M059J (cell line): ENCODE measurements at places on chromosomes 5 and 9. TPM values are rescaled to one million over a fixed set of nuclear protein-coding genes. Genes with fewer than 3 reads are reported as not detected.
A peak's percentile ranks its signal among the peaks of the same experiment; 100 is the strongest.

DNA sequence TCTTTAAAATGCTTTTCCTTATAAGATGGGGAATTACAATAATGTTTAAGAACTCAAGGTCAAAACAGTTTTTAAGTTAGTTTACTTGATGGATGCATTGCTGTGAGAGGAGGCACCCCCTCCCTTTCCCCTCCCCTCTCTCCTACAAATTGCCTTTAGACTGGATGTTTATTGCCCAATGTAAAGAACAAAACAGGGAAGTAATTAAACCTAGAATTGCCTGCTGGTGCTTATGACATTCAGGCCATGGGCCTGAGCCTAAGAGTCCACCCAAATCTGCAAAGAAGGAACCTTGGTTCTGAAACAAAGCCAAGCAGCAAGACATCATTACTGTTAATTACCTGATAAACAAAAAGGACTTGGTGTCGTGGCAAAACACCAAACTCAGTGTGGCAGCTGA lies 630.3 kb downstream of the ISL1 start:
- DNase-seq = no peak

DNA sequence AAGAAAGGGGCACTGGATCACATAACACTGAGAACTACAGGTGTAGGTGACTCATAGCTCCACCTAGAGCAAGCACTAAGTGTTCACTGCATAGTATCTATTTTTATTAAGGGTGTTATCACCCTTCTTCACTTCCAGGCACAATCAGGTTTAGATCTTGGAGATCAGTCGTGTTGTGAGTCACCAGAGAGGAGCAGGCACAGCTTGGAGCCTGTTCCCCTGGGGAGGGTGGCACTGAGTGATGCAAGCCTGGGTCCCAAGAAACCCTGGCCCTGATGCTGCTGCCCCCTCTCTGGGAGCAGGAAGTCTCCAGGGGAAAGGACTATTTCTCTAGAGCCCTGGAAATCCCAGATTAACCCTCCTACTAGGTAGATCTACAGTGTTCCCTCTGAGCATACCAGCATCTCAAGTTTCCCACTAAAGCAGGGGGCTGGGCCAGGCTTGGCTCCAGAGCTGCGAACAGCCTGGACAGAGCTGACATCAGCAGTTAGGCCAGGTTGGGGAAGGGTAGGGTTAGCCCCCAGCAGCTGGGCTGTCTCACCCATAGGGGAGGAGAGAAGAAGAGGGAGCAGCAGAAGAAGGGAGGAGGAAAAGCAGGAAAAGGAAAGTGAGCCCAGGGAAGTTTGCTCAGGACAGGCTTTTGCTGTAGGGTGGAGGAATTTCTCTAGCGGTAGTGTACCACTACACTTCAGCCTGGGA lies 28.1 kb upstream of the SPINK4 start:
- peak; percentile 47 for DNase-seq

- no peak for DNase-seq
Observed at GRCh38 chr5:126000507-126000906, 422.7 kb upstream of the GRAMD2B start.

DNA sequence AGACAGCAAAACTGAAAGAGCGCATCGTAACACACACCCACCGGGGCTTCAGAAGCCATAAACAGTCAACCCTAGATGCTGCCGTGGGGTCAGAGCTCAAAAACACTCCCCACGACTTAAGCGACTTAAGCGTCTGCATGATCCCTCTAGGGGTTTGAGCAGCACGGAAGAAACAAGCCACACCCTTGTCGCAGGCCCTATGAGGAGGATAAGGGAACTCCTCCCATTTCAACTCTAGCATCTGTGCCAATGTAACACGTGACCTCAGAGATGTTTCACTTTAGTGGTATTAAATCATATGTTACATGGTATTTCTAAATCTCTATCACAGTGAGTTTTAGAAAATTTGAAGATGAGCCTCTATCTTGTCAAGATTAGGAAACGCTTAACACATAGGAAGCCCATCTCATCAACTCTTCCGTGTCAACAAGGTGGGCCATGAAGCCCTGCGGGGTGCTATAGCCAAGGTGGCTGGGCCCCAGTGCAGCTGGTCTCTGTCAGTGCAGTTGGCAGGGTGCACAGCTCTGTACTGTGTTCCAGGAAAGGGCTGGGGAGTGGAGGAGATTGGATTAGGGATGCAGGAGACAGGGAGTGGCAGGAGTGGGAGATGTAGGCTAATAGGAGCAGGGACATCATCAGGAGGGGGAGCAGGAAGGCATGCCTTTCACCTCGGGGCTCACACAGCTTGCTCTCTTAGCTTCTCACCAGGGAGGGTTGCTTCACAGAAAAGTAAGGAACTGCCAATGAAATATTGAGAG lies 33.1 kb downstream of the ZCCHC9 start:
- DNase-seq = no peak

DNA sequence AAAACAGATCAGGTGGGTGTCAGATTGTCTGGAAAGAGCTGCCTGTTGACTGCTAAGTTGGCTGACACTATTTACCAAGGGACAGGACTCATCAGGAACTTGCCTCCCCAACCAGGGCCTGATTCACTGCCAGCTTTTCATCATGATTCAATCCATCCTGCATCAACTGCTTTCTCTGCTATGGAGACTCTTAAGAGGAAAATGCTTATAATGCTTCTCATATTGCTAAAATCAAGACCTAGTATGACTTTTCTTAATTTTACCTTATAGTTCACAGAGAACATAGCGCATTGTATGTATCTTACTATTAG lies 21.3 kb downstream of the HTR4 start:
- DNase-seq = no peak

Gene SNCB
- not detected in 2 replicates for total RNA-seq
